ENCODE measurements at places on chromosomes 2 and 18.

DNA sequence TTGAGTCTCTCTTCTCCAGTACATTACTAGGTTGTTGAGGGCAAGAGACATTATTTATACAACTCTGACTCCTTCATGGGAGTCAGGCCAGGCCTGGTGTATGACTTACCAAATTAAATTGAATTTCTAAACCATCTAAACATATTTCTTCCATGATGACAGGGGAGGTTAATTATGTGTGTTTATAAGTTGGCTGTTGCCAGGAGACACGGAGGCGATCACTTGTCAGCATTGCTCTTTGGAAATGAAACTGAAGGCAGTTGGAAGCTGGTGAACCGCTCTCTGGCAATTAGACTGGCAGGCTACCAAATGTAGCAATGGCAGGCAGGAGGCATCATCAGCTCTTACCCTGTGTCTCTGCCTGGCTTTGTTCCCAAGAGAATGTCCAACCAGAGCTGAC is 241.4 kb downstream of the KCNS3 start:
- DNase-seq: no peak

GRCh38 chr18:3402982-3403451 is 47.0 kb upstream of the TGIF1 start:
- no peak for DNase-seq

GRCh38 chr18:66156946-66157687 is 406.3 kb downstream of the CDH7 start:
- DNase-seq: no peak

DNA sequence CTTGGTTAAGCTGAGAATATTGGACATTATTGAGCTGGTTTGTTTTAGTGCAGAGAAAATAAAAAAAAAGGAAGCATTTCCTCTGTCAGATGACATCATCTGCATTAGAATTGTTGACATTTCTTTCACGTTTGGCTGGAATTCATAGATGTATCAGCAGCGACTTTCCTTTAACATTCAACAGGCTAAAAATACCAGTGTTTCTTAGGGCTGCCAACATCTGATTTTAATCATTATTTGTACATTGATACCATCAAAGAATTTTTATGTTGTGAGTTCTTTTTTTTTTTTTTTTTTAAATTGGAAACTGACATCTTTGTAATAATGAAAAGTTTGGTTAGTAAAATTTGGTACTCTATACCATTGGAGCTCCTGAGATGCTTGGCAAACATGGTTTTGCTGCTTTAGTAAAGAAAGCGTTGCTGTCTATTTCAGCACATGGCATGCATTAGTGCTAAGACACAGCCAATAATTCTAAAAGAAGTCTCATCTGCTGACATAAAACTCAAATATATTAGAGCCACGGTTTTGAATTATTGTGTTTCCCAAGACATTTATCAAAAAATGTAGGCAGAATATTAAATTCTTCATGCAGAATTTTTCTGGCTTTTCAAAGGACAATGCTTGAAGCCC is 33.6 kb downstream of the GTF2A1L start:
- DNase-seq: no peak

DNA sequence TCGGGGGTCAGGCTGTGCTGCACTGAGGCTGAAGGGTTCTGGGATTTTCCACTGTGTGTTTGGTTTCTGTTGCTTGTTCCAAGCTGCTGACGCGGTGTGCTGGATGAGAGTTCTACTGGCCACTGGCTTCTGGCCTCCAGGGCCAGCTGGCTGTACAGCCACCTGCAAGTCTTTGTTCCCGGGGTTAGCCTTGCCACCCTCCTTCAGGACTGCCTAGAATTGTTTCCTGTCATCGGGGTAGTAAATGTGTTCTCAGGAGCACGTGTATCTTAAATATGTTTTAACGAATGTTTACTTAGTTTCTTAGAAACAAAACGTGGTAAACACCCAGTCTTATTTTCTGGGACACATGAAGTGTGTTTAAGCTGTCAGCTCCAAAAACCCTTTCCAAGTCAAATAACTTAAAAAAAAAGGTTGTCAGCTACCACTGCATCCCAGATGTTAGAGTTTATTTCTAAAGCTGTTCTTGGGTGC is 231.2 kb downstream of the AGAP1 start:
- no peak for DNase-seq

DNA sequence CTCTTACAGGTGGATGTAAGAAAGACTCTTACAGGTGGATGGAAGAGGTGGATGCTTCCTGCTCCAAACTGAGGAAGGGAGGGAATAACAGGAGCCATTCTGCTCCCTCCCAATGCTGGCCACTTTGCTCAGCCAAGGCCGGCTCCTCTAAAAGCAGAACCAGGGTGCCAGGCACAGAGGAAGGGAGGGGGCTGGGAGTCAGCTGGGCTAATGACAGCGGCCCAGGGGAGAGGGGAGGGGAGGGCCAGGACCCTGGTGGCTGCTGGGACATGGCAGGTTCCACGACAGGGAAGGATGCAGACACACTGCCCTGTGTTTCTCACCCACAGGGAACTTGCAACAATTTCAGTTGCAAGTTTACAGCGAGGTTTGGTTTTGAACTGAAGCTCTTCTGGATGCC is 173.4 kb downstream of the ANAPC1 start:
- no peak for DNase-seq
